ENCODE measurements at places on chromosomes 2 and 18.

- H3K27ac ChIP-seq = no peak overlapping the region
- H3K36me3 ChIP-seq = no peaks in the 10 kb centered on the region
- H3K27me3 ChIP-seq = no peaks in the 10 kb centered on the region
- H3K4me1 ChIP-seq = no peaks in the 10 kb centered on the region
These were observed 24.8 kb upstream of the ACYP2 start for GRCh38 chr2:54090521-54091117.

DNA sequence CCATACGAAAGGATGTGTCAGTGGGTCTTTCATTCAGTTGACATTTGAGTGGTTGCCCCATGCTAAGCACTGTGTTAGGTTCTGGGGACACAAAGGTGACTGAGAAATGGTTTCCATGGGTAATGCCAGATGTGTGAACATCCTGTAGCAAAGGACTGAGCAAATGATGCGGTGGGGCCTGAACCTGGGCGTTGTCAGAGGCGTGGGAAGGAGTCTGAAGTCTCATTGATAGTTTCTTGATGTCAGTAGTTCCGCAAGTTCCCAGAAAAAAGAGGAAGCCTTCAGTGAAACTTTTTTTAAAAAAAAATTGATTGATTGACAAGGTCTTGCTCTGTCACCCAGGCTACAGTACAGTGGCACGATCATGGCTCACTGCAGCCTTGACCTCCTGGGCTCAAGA lies 56.9 kb downstream of the LIMS1 start:
- H3K27ac ChIP-seq = no peak overlapping the region
- H3K36me3 ChIP-seq = no peaks in the 10 kb centered on the region

DNA sequence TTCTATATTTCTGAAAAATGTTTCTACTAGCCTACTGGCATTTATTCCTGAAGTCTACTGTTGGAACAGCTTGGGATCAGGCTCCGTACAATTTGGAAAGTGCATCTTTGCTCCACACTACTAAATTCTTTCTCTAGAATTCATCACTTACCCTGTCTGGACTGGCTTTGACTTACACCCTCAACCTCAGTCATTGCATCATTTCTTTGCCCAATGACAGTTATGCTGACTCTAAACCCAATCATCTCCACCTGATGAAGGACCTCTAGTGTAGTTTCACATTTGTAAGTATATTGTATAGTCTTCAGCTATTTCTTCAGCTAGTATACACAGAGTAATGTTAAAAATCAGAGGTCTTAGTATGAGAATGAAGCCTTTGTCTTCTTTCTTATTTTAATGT lies 359.6 kb upstream of the MC4R start:
- H3K4me3 ChIP-seq = no peak overlapping the region
- H3K36me3 ChIP-seq = no peaks in the 10 kb centered on the region
- no peaks in the 10 kb centered on the region for H3K4me1 ChIP-seq
- no peak overlapping the region for H3K27ac ChIP-seq

DNA sequence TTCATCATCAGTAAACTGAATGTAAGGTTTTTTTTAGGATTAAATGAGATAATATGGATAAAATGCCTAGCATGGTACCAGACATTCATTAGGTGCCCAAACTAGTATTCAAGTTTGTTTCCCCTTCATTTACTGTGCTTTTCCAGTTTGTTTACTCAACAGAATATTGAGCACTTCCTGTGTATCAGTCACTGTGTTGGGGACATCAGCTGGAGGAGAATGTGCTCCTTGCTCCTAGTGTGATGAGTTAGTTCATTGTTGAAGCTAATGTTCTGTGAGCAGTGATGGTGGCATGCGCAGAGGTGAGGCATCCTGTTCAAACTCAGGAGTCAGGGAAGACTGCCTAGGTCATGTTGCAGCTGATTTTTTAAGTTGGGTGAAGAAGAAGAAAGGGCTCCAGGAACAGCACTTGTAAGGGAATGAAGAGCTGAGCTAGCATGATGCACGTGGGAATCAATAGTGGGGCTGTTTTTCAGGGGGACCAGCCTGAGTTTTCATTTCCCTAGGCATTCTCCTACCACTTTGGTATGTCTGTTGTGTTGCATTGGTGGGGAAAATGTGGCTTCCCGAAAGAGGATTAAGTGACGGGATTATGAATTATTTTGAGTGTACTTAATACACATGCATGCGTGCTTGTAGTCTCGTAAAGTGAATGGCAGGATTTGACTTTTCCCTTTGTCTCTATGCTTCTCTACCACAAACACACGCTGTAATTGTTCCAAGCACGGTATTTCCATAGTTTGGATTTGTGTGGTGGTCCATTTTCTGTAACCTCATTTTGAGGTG lies 23.7 kb downstream of the TTLL4 start:
- no peak overlapping the region for H3K4me3 ChIP-seq
- H3K27me3 ChIP-seq = no peaks in the 10 kb centered on the region
- no peak for DNase-seq
- H3K36me3 ChIP-seq = peaks cover 30% of the 10 kb centered on the region

DNA sequence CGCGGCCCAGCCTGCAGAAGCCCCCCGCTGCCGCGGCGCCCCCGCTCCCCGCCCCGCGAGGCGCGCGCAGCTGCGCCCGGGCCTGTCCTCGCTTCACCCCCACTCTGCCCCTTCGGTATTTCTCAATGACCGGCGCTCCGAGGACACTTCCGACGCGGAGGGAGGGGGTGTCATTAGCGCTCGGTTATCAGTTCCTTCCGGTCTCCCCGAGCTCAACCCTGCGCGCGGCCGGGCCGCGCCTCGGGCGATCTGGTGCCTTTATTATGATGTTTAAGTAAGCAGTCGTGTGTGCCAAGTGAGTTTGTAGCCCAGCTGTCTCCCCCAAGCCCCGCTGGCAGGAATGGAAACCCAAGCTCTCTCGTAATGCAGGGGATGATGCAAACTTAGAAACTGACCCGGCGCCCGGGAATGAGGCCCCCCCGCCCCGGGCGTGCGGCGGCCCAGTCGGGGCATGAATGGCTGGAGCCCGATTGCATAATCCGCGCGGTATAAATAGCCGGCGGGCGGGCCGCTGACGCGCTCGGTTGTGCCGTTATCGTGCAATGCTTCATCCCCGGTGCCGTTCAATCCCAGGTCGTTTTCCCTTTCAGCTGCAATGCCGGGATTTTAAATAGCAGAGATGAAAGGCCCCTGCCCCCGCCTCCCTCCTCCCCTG lies 3.9 kb upstream of the SPRED2 start:
- peak overlapping the region; percentile 62 for H3K4me3 ChIP-seq
- peaks cover 6% of the 10 kb centered on the region for H3K36me3 ChIP-seq
- H3K4me1 ChIP-seq = peaks cover 10% of the 10 kb centered on the region
- DNase-seq = peak; percentile 85

DNA sequence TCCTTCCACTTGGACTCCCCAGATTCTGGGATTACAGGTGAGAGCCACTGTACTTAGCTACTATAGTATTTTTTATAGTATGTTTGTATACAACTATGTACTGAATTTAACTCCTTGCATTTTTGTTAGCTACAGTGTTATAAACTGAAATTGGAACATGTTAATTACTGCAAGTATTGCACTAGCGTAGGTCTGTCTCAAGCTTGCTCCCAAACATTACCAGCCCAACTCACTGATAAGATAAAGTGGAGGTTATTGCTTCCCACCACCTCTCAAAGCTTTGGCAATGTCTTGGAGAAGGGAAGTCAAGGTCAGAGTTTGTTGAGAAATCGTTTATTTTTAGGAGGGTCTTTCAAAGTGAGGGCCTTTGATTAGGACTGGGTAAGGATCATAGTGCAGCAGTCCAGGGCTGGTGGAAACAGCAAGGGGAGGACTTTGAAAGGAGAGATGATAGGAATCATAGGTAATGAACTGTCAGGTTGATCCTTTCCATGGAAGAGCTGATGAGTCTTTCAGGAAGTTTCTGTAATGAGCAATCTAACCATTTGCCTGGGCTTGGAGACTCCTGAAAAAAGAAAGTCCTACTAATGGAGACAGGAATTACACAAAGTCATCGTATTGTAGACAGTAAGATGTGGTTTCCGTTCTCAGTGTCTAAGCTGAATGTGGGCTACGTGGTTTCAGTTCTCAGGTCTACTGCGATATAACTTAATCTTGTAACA lies 257.1 kb downstream of the MYO3B start:
- no peak for DNase-seq
- H3K27ac ChIP-seq = no peak overlapping the region
- no peaks in the 10 kb centered on the region for H3K27me3 ChIP-seq
- H3K4me1 ChIP-seq = no peaks in the 10 kb centered on the region

DNA sequence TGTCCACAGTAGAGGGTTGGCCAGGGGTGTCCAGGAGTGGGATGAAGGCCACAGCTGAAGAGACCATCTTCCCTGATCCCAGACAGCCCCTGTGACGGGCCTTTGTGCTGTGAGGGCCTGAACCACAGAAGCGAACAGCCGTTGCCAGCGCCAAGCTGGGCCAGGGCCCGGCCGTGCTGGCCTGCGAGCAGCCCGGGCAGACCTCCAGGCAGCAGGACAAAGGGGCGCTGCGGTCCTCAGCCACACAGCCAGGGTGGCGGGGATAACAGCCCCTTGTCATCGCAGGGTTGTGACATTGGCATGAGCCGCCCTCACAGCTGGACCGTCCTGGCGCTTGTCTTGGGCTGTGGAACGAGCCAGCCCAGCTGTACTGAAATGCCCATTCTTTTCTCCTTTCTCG lies 161.1 kb downstream of the FAM210A start:
- DNase-seq = no peak
- H3K27ac ChIP-seq = no peak overlapping the region
- H3K27me3 ChIP-seq = no peaks in the 10 kb centered on the region

Measured in SJSA1 (cell line).